Islet precursor cell (in vitro differentiated cells): ENCODE measurements at places on chromosomes 12 and 14.
A peak's percentile ranks its signal among the peaks of the same experiment; 100 is the strongest.

GRCh38 chr14:68349900-68350629 is 442.8 kb downstream of the ZFP36L1 start:
- DNase-seq: no peak

DNA sequence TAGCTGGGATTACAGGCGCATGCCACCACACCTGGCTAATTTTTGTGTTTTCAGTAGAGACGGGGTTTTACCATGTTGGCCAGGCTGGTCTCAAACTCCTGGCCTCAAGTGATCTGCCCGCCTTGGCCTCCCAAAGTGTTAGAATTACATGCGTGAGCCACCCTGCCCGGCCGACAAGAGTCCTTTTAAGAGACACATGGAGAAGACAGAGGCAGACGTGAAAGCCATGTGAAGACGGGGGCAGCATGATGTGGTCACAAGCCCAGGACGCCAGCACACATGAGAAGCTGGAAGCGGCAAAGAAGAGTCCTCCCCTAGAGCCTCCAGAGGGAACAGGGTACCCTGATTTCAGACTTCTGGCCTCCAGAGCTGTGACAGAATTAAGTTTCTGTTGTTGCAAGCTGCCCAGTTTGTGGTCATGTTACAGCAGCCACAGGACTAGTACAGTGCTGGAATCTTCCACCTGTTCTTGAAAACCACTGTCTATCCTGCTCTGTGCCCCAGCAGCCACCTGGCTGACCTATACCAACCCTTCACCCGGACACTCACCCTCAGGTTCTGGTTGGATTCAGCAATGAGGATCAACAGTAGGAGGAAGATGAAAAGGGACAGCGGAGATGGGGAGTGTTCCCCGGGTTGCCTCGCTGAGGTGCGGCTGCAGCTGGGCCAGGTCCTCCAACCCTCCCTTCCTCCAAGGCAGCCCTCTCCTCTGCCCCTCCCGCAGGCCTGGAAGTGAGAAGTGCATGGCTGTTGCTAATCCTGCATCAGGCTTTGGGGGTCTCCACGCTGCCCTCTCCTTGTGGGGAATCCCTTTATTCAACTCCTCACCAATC is 16.9 kb downstream of the VPS37B start:
- peak; percentile 53 for DNase-seq

- no peak for DNase-seq
Observed at GRCh38 chr12:107634530-107634929, 51.1 kb upstream of the PWP1 start.

- no peak for DNase-seq
Observed at GRCh38 chr14:49114161-49114893, 471.9 kb downstream of the RPS29 start.

- peak; percentile 64 for DNase-seq
Observed at GRCh38 chr14:103886304-103887169, 39.2 kb upstream of the PPP1R13B start.

DNA sequence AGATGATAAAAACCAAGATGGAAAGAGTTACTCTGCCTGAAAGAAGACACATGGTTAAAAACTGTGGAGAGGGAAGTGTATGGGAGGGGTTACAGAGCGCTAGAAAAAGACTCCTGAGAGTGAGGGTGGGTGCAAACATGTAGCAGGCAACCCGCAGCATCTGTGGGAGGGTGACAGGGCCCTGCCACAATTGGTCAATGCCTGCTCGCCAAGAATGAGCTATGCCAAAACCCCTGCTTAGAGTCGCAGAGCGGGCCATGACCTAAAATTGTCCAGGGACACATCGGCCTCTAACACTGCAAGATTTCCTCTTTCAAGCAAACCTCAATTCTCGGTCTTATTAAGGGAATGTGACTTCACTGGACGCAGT is 700 bp downstream of the PRKAG1 start:
- no peak for DNase-seq

- no peak for DNase-seq
Observed at GRCh38 chr14:24673059-24673458, 39.1 kb upstream of the GZMB start.

DNA sequence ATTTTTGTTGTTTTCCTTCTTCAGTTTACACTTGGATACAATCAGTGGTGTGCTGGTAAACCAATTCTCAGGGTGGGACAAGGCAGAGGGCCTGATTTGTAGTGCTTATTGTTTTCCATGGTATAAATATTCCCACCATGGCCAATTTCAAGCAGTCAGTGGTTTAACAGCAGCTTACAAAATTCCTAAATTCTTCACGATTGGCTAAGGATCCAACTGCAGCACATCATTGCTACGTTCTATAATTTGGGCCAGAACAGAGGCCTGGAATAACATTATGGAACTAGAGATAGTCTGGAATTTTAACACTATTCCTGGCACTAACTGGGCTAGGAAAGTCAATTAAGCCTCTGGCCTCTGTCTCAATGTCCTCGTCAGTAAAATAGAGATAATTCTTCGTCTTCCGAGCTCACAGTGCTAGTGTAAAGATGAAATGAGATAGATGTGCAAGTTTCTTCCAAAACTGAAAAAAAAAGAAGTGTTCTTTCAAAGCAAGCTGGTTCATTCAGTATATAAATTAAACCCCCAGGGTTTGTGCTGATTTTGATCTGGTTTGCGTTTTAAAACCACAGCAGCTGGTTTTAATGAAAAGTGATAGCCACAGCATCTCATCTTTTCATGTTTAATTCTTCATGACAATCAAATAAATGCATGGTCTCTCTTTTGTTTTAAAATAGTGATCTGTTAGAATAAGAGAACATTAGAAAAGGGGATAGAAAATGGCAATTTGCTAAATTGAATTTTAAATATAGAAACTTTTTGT is 104.1 kb downstream of the EPS8 start:
- no peak for DNase-seq

DNA sequence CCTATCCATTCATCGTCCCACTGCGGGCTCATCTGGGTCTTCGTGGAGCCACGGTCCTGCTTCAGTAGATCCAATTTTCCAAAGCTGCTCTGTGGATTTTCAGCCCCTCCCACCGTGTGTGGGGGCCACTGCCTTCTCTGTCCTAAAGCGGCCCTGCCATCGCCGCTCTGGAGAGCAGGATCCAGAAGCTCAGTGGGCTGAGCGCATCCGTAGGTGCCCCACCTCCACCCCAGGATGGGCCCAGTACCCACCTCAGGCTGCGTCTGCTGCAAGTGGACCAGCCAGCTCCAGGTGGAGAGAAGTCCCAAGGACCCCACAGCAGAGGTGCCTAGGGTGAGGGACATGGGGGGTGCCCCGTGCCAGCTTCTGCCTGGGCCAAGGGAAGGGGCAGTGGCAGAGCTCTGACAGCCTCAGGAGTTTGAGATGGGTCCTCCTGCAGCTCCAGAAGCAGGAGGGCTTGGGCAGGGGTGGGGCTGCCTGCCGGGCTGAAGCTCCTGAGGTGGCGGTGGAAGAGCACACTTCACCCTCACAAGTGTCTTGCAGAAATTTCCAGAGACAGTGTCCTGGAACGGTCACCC is 148.1 kb upstream of the C14orf180 start:
- DNase-seq: peak; percentile 34

DNA sequence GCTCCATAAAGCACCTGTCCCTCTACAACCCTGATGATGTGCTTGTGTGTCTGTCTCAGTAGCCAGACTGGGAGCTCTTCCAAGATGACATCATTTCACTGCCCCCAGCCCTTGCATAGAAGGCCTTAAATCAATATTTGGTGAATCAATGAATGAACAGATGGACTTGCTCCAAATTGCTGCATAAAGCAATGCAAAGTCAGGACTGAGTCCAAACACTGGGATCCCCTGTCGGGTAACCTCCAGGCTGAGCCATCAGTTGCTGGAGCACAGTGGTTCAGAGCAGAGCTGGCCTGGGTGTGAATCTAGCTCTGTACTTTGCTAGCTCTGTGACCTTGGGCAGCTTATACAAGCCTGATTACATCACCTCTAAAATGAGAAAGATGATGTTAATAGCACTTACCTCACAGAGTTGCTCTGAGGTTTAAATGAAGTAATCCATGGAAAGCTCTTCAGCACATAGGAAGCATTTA is 120.3 kb upstream of the VASH1 start:
- no peak for DNase-seq

- no peak for DNase-seq
Observed at GRCh38 chr12:111276146-111276545, 92.7 kb downstream of the PHETA1 start.

DNA sequence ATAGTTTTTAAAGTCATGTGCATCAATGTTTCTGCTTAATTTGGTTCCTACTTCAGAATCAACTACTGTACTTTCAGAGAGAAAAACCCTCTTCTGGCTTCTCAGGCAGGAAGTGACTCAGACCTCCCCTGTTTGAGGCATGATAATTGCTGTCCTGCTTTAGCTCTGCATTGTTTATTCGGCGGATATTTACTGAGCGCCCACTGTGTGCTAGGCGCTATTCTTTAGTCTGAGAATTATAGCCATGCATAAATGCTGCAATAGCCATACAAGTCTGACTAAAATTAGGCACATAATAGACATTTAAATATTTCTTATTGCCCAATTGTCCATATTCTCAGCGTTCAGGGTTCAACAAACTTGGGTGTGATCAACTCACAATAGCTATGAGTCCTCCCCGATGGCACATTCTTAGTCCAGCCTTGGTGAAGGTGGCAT is 6.1 kb upstream of the AMIGO2 start:
- peak; percentile 92 for DNase-seq

GRCh38 chr14:80364274-80364673 is 153.0 kb upstream of the DIO2 start:
- DNase-seq: no peak

DNA sequence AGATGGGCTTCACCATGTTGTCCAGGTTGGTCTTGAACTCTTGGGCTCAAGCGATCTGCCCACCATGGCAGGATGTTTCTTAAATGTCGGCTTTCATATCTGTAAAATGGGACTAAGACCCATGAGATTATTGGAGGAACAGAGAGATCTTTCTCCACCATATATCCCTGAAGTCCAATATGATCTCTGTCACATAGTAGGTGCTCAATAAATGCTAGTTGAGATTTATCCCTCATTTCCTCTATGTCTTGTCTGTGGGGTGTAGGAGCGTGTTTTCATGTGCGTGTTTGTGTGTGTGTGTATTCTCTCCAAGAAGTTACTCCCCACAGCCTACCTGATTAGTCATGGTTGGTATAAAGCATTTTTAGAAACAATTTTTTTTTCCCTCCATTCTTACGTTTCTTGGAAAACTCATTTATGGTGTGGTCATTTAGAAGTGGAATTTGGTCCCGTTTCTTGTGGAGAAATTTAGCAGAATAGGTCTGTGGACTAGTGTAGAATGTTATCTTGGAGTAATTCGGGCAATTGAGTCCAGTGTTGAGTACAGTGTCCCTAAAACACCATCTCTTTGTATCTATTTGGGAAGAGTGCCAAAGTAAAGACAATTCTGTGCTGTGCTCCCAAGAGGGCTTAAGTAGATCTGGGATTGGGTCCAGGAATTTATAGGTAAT is 4.3 kb downstream of the STRAP start:
- no peak for DNase-seq

DNA sequence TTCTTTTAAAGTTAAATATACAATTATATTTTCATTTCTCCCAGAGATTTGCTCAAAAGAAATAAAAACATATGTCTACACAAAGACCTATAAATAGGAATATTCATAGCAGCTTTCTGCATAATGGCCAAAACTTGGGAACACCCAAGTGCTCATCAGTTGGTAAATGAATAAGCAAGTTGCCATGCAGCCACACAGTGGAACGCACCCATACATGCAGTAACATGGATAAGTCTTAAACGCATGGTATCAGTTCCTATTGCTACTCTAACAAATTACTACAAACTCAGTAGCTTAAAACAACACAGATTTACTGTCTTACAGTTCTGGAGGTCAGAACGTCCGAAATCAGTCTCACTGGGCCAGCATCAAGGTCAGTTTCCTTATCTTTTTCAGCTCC is 78.5 kb downstream of the DPF3 start:
- DNase-seq: no peak

GRCh38 chr12:103279444-103279843 is 216.3 kb downstream of the C12orf42 start:
- no peak for DNase-seq

DNA sequence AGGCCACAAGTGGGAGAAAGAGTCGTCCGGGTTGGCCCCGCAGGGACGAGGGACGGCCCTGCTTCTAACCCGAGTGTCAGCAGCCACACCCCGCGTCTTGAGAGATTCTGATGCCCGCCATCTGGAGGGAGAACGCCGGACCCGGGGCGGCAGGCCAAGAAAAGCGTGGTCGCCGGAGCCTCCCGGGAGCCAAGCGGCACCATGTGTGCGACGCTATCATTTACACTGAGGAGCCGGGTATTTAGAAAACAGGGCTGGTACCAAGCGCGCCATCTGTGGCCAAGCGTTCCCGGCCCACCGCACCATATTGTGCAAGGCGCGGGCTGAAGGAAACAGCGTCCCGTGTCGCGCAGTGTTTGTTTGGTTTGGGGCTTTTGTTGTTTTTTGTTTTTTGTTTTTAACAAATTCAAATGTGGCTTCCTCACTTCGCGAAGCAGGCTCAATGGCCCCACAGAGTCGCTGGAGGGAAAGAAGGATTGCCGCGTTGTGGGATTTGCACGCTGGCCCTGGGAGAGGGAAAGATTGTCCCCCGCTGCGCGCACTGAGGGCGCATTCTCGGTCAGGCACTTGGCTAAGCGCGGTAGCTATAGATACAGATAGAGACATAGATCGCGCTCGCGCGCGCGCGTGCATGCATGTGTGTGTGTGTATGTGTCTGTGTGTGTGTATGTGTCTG is 153.8 kb downstream of the BCL11B start:
- peak; percentile 45 for DNase-seq

DNA sequence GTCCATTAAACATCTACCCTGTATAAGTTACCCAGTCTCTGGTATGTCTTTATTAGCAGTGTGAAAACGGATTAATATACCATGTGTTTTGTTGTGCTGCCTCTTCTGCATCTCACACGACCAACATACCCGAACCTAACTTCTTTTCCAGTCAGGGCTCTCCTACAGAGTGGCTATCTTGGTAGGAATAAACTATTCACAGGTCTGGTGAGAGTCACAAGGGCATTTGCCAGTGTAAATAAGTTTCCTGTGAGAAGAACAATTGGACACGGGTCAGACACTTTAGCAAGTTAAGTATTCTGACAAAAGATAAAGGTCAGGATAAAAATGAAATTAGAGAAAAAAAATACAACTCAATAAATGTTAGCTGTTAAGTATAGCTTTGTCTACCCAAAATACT is 60.9 kb downstream of the MYF5 start:
- no peak for DNase-seq

DNA sequence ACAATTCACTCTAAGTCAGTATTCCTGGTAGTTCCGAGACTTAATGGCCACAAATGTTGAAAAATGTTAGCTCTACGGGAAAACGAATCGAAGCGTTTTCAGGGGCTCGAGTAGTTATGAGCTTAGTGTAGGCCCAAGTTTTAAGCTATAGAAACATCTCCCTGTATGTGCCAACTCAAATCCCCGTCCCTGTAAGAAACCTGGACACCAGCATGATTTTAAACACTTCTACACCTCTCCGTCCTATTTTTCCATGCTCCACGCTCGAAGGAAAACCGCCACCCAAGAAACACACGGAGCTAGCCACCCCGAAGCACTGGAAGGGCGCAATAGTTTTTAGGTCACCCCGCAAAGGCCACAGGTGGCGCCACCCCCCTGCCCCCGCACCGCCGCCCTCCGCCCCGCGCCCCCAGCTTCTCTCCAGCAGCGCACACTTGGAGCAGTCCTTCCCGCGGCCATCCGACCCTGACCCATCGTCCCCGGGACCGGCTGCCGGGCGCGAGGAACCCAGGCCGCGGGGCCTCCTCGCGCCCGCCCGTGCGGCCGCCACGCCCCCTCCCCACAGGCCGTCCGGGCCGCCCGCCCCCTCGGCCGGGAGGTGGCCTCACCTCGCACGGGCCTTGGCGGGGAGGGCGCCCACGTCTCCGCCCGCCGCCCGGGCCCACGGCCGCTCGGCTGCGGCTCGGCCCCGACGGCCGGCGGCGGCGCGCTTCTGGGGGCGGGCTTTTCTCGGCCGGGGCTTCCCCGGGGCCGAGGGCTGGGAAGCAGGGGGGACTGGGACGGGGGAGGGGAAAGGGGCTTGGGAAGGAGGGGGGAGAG is 522 bp downstream of the R3HDM2 start:
- peak; percentile 82 for DNase-seq
